ENCODE measurements at places on chromosomes 3 and 15.

DNA sequence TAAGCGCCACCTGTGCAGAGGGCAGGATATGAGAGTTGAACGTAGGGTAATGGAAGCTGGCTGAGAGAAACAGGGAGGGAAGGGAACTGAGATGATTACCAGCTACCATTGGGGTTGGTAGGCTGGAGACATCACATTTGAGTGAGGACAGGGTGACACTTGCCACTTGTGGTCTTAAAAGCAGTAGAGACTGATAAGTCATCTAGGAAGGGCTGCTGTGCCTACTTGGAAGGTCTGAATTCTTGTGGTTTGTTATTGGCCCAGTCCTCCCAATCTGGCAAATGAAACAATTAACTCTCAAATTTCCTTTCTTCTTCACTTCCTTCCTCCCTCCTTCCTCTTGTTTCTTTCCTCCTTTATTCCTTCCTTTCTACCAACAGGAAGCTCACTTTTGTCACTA, 46.8 kb downstream of the COL6A5 start:
- no peak for DNase-seq

DNA sequence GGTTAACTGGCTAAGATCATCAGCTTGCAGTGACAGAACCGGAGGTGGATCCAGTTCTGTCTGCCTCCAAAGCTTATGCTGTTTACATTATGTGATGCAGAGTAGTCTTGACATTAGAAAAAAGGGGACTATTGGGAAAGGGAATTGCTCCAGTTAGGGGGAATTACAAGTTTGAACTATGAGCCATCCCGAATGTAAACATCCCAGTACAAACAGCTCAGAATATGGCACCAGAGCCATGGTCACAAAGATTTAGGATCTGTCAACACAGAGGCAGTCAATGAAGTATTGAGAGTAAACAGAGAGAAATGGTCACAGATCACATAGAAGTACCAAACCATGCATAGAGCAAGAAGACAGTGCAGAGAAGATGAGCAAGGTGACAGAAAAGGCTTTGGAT, 39.8 kb upstream of the CRTC3 start:
- DNase-seq: no peak

- no peak for DNase-seq
These were observed 68.4 kb downstream of the MAGEF1 start for GRCh38 chr3:184643442-184643841.

- DNase-seq: no peak
These were observed 54.2 kb upstream of the RBMS3 start for GRCh38 chr3:29226706-29227105.

- DNase-seq: no peak
These were observed 108.3 kb downstream of the P3H2 start for GRCh38 chr3:190012314-190012782.

DNA sequence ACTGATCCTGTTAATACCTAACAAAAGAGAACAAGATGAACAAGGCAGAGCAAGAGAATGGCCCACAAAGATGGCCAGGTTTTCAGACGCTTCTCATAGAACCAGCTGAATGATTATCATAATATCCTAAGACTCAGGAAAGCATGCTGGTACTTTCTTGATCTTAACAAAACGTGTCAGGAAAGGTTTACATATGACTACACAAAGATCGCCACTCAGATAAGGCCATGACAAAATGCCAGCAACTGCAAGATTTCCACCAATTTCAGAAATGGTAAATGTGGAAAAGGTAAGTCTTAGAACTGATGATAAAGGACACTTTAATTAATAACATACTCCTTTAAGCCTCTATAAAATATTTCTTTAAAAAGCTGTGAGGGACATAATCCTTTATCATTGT, 108.8 kb downstream of the DLG1 start:
- DNase-seq: no peak

DNA sequence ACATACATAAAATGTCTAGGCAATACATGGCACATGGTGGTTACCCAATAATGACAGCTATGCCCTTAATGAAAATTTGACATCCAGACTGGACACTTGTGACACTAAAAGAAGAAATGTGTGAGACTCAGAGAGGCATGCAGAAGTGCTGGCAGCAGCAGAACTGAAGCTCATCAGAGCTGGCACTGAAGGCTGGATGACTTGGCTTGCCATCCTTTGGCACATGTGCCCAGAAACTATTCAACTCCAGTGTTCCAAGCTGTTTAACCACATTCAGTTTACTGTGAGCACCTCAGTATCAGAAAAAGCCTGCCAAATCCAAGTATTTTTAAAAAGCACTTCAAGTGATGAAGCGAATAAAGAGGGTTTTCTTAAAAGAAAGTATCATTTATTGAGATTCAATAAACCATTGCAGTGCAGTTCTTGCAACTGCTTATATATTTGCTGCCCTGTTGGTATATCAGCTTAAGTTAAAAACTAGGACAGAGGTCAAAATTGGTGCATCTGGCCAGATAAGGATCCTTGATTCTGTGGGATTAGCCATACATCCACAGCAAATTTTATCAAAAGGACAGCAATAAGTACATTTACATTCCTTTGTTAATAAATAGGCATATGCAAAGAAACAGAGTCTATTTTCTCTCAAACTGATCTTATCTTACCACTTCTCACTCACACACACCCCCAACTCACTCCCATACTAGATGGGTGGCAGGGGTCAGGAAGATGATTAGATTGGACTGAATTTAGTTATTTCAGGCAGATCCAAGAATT, 15.8 kb downstream of the IGSF11 start:
- no peak for DNase-seq

GRCh38 chr3:135272026-135272669, 477.1 kb downstream of the EPHB1 start:
- peak; percentile 95 for DNase-seq

DNA sequence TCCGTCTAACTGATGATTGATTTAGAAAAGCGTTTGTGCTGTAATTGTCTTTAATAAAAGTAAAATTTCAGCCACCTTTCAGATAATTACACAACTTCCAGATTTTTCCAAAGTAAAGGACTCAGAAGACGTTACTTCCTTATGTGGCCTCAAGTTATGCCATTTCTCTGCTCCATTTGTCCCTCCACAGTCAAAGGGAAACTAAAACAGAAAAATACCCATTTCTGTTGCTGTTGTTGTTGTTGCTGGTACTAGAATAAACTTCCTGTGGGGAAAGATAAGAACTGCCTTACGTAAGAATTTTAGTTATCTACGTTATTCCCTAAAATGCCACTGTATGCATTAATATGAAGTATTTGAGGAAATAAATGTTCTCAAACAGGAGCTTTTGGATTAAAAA, 153.9 kb downstream of the P3H2 start:
- no peak for DNase-seq

DNA sequence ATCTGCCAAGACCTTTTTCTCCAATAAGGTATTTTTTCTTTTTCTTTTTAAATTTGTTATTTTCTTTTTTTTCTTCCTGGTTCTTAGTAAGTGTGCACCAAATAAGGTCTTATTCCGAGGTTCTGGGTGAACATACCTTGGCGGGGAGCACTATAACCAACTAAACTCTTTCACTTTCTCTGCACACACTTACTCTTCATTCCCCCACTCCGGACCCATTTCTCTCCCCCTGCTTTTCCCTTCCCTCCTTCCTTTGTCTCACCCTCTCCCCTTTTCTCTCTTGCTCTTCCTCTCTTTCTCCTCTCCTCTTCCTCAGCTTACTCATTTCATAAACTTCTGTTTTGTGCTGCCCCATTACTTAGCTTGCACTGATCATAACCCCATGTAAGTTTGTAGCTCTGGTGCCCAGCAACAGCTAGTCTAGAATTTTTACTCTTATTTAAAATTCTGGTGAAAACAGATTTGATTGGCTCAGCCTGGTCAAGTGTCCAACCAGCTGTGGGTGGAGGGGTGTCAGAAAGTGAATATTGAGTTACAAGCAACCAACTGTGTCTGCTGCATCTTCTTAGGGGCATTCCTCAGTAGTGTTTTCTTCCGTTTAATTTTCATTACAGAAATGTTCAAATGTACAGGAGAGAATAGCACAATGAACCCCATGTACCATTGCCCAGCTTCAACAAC, 297.5 kb downstream of the SHQ1 start:
- DNase-seq: no peak

DNA sequence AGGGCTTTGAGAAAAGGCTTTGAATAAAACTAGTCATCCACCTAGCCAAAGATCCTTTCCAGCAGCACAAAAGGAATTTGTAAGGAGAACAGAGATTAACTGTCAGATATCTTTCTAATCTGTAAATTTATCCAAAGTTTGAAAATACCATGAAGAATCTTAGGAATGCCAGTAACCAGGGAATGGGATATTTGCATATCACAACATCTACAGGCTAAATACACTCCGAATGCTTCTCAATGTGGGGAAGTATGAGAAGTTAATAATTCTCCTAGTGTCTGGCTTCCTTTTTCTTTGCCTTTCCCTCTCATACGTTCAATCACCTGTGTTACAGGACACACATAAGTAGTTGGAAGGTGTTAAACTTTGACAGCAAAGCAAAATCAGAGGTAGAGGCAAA, 7.8 kb downstream of the ANAPC13 start:
- DNase-seq: no peak

GRCh38 chr3:140396110-140396509, 281.8 kb upstream of the TRIM42 start:
- no peak for DNase-seq

- no peak for DNase-seq
These were observed 29.9 kb downstream of the TMEM40 start for GRCh38 chr3:12729051-12729651.

- no peak for DNase-seq
These were observed 655.4 kb upstream of the GBE1 start for GRCh38 chr3:82416830-82417229.

DNA sequence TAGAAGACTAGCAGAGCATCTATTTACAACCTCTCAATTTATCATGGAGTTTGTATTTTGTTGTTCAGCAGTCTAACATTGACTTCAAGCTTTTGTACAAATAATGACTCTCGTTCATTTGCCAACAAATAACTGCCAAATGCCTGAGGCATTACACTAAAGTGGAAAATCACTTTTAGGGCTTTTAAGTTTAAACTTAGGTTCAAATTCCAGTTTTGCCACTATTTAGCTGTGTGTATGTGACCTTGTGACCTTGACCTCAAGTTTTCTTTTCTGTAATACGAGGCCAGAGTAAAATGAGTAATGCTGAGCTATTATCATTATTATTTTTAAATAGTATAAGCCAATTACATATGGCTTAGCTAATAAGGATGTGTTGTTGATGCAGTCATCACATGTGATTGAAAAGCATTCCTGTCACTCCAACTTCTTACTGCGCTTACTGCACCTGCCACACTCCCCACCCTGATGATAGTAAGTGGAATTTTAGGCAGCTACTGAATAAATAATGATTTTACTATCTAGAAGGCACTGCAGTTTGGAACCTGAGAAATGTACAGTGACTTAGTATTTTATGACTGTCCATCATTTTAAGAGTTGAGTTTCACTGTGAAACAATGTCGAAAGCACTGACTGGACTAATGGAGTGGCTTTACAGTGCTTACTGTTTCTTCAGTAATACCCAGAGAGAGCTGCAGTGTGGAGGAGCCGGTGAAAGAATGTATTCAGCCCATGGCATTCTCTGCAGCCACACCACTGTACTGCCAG, 16.3 kb downstream of the ARL8B start:
- DNase-seq: no peak

- no peak for DNase-seq
These were observed 21.9 kb upstream of the ALDH1L1 start for GRCh38 chr3:126202276-126202675.

- no peak for DNase-seq
These were observed 19.1 kb downstream of the CRABP1 start for GRCh38 chr15:78359041-78359808.

GRCh38 chr15:35545316-35545823, 595 bp downstream of the DPH6 start:
- no peak for DNase-seq

- no peak for DNase-seq
These were observed 305.8 kb upstream of the THBS1 start for GRCh38 chr15:39275066-39275465.

- DNase-seq: no peak
These were observed 36.0 kb downstream of the NECTIN3 start for GRCh38 chr3:111107662-111108035.

DNA sequence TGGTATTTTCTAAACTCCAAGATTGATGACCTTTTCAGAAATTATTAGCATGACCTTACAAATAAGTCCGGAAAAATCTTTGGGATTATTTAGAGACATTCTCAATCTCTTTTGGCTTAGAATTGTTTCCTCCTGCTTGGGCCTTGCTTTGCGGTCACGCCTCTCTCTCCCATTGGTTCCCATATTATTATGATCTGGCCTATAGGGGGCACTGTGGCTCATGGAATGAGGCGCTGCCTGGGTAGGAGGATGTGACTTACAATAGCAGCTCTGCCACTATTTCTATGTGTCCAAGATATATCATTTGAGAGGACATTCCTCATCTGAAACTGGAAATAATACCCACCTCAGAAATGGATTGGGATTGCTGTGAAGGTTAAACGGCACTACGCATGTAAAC, 464.9 kb downstream of the MFSD1 start:
- DNase-seq: peak; percentile 53

GRCh38 chr3:183378008-183378407, 50.4 kb downstream of the MCF2L2 start:
- DNase-seq: peak; percentile 98

DNA sequence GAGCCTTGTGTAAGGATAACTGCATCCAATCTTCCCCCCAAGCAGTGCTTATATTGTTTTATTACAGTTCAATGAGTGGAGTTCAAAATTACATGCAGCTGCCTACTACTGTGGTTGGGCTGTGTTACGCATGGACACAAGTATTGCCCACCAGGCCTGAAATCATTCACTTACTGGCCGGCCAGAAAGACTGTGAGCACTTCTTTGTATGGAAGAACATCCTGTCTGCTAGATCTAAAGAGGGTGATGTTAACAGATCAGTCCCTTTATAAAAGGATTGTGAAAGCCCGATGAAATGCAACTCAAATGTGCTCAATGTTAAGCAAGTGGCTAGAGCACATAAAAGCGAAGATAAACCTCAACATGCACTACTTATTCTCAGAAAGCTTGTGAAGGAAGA, 132.5 kb downstream of the FOXP1 start:
- DNase-seq: no peak

DNA sequence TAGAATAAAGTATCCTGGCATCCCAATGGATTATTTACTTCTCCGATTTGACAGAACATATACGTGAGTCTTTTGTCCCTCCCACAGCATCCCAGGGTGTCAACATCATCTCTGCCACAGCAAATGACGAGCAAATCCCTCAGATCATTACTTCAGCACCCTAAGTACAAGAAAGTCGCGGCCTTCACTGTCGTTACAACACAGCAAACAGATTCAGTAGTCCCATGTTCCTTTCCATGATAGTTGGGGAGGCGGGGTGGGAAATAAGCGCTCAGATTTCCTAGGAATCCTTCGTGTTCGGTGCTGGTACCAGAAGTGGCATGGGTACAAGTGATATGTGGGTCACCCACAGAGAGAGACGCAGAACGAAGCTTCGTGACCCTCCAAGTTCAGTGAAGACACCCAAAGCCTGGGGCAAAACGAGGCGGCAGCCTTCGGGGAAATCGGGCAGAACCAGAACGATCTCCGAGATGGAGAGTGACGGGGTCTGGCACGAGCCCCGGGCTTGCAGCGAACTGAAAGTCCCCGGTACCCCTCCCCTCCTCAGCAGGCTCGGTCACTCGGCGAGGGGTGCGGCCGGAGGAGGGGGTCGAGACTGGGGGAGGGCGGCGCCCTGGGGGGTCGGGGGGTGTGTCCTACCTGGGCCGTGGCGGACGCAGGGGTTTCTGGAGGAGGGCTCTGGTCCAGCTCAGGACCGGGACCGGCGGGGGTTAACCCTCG, 619 bp downstream of the TTBK2 start:
- no peak for DNase-seq

GRCh38 chr3:141523615-141524375, 37.0 kb downstream of the RASA2 start:
- DNase-seq: no peak

- DNase-seq: no peak
These were observed 74.6 kb upstream of the TSC22D2 start for GRCh38 chr3:150333477-150333876.

All from NCI-H1105 (cell line).